ENCODE measurements at places on chromosomes 1 and 21.

DNA sequence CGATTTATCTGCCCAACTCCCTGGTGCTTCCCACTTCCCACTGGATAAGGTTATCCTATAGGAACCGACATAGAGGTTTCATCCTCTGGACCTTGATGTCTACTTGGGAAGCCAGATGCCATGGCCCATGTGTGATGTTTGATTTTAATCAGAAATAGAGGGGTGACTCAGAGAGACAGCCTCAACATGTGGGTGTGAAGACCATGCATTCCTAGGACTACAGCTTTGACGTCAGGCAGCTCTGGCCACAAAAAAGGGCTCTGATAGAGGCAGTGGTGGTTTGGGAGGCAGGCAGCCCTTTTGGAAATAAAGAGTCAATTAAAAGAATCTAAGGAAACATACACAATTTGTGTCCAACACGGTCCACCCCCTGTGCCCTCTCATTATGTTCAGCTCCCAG is 5.2 kb upstream of the SH2D2A start:
- no peak for DNase-seq

DNA sequence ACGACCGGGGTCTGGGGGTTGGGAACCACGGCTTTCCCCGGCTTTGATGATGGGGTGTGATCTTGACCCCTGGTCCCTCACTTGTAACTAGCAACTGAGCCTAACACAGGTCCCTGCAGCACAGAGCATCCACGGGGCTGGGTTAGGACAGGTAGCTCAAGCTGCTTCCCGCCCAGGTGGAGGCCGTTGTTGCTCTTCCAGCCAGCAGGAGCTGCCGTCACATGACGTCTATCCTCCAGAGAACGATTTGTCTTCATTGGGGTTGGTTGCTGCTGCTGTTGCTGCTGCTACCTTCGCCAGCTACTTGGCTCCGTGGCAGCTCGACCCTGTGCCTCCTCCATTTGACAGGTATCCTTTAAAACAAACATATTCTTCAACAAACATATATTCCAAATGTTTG is 74.3 kb upstream of the ADAR start:
- no peak for DNase-seq

- no peak for DNase-seq
Observed at GRCh38 chr1:67646145-67647035, 38.6 kb upstream of the GADD45A start.

DNA sequence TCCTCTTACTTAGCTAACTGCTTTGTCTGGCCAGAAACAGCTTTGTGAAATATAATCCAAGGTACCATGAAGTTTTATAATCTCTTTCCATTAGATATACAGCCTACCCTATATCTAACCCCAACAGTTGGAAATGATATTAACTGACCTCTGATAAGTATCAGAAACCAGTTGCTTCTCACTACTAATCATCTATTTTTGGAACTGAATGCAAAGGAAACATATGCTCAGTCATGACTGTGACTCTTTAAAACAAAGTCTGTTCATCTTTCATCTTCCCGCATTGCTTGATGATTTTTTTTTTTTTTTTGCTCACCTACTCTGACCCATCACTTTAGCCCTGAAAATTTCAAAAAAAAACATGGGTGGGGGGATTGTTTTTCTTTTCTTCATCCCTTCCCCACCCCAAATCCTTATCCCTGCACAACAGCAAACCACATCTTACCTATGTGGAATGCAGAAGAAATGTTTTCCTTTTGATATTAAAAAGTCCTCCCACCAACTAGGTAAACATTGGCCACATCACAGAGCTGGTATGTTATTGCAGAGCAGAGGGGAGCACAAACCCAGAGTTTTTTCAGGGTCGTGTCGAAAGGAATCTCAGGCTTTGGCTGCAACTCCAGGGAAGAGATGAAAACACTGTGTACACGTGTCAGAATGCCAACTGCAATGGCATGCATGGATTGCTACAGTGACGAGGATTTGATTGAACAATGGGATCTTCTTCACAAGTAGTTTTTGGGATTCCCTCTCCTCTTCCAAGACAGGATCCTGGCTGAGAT is 137.3 kb downstream of the SLC30A10 start:
- no peak for DNase-seq

- no peak for DNase-seq
Observed at GRCh38 chr21:16363518-16363917, 633.7 kb downstream of the USP25 start.

DNA sequence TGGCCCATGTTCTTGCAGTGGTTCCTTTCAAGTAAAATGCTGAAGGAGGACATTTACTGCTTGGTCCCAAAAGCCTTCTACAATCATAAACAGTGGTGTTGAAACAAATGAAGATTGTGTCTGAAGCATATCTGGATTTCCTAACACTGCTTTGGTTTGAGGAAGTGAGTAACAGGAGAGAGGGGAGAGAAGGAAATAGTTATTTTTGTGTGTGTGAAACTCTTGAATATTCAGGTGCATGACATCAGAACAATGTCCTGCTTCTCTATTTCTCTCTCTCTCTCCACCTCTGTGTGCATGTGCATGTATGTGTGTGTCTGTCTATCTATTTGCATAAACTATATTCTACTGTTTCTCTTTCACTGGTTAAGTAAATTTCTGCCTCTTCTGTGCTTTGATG is 61.4 kb upstream of the TNFSF18 start:
- no peak for DNase-seq

GRCh38 chr1:32870615-32871363 is at the start of gene FNDC5:
Gene FNDC5, minus strand, starts transcription at chr1:32870912.
- DNase-seq: no peak

GRCh38 chr21:38683222-38683621 is 122.5 kb upstream of the ETS2 start:
- no peak for DNase-seq

GRCh38 chr1:100308777-100309176 is 42.8 kb downstream of the RTCA start:
- DNase-seq: no peak

DNA sequence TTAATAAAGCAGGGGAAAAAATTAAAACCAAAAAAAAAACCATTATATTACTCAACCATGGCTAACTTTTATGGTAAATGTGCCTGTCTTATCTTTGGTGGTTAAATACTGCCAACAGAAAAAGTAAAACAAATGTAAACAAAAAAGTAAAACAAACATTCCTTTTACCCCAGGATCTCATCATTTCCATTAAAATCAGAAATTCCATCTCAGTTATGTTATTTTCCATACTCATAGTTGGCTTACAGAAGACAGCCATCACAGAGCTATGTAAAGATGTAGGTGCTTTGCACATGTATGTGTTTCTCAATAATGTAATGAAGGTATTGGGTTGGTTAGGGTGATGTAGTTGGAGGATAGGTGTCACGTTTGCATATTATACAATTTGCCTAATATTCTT is 185.0 kb downstream of the KCNK2 start:
- no peak for DNase-seq

- no peak for DNase-seq
Observed at GRCh38 chr1:89910780-89911179, 84.1 kb upstream of the ZNF326 start.

- no peak for DNase-seq
Observed at GRCh38 chr21:18603980-18604379, 200.4 kb upstream of the TMPRSS15 start.

DNA sequence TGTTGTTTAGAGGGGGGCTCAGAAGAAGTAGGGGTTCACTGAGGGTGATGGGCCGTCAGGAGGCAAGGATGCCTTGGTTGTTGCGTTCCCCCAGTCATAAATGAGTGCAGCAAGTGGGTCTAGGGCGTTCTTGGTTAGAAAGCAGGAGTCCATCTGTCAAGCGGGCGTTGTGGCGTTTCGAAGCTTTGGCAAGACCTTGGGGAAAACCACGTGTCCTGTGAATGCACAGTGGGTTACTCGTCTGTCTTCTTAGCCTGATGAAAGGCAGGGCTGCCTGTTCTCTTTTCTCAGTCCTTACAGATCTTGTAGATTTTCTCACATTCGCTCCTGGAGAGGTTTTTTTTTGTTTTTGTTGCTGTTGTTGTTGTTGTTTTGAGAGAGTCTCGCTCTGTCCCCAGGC is 6.3 kb upstream of the ZNF496 start:
- no peak for DNase-seq

DNA sequence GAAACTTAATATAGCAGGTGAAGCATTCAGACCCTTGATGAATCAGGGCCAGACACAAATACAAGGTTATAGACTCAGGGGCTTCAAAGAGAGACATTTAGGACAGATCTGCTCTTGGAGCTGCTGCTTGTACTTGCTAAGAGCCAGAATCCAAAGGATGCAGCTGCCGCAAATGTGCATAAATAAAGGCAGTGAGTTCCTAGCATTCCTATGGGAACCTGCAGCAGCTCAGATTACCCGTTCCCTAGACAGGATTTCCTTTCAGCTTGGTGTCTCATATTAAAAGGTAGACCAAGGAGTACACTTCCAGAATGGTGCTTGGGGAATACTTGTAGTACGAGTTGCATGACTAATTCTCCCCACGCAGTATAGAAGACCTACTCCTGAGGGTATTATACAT is 9.7 kb upstream of the LRRC53 start:
- no peak for DNase-seq

- no peak for DNase-seq
Observed at GRCh38 chr1:38135625-38136414, 89.2 kb upstream of the POU3F1 start.

GRCh38 chr1:111467865-111468716 is 5.7 kb upstream of the C1orf162 start:
- no peak for DNase-seq

DNA sequence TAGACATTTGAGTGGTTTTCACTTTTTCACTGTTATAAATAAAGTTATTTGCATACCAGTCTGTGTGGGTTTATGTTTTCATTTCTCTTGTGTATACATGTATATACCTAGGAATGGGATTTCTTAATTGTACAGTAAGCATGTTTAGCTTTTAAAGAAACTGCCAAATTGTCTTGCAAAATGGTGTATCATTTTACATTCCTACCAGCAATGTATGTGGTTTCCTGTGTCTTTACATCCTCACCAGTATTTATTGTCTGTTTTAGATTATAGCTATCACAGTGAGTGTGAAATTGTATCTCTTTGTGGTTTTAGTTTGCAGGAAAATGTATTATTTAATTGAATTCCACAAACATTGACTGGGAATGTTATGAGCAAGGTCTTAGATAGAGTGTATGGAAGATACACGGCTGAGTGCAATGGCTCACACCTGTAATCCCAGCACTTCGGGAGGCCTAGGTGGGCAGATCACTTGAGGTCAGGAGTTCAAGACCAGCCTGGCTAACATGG is 57.3 kb downstream of the MACF1 start:
- DNase-seq: no peak

DNA sequence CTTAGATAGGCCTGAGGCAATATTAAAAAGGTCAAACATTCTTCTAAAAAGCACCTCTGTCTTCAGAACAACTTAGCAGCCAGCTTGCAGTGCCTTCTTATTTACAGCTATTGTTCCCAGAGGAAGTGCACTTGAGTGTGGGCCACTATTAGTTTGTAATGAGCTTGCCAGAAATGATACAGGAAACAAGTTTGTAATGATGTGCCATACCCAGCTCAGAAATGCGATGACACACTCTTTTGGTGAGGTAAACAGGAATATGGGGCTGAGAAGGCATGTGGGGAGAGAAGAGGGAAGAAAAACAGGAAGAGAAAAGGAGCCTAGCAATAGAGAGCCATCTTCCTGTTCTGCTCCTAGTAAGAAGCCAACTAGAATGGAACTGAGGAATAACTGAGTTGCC is 295.4 kb downstream of the AGBL4 start:
- no peak for DNase-seq

DNA sequence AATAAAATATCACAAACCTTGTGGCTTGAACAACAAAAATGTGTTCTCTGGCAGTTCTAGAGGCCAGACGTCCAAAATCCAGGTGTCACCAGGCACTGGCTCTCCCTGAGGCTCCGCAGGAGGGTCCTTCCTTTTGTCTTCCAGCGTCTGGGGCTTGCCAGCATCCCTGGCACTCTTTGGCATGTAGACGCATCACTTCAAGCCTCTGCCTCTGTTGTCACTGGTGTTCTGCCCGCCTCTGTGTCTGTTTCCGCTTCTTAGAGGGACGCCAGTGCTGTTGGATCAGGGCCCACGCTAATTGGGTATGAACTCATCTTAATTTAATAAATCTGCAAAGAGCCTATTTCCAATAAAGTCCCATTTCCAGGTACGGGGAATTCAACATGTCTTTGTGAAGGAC is 273.7 kb upstream of the C1orf174 start:
- no peak for DNase-seq

DNA sequence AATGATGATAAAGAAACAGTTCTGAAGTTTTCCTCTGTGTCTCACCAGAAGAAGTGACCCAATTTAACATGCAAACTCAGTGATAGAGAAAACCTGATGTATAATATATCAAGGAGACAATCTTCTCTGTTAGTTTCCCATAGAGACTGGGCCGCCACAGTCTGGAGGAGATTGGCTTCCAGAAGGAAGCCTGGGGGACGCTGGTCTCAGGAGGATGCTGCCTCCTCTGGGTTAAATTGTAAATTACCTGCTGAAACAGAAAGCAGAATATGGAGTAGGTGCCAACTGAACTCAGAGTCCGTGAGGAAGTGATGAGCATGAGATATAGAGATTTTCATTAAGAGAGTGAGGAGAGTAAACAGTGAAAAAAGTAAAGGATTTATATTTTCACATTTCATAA is 15.8 kb downstream of the OR14I1 start:
- no peak for DNase-seq

DNA sequence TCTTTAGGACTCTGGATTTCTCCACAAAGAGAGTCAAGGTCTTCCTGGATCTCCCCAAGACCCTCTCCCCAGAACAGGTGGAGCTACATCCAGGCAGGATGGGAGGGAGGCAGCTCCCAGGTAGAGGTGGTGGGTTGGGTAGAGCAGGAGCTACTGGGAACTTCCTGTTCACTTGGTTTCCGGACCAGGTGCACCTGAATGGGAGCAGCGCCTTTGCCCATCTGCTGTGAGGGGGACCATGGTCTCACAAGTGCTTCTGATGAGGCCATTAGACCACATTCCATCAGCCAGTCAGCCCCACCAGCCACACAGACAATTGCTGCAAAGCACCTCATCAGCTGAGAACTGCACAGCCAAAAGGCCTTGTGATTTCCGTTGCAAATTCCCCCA is 188.8 kb downstream of the MATN1 start:
- DNase-seq: no peak

- DNase-seq: no peak
Observed at GRCh38 chr1:64215576-64215975, 12.2 kb downstream of the UBE2U start.

DNA sequence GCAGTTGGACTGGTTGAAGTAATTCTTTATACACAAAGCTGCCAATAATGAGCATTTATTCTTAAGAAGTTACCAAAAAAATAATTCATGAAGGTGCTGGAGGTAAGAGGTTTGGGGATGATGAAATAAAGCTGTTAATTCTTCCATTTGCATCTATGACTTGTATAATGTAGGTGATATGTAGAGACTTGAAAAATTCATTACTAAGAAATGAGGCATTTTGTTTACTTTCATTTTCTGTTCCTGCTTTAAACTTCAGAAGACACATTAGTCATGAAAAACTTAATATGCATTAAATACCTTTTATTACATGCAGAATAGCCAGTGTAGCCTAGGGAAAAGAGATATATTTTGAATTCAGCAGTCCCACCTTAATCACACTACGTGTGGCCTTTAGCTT is 214.2 kb downstream of the SLC44A5 start:
- no peak for DNase-seq

GRCh38 chr1:91124989-91125417 is 103.2 kb upstream of the ZNF644 start:
- DNase-seq: no peak

GRCh38 chr1:227219715-227220292 is 98.5 kb downstream of the CDC42BPA start:
- no peak for DNase-seq

GRCh38 chr21:39644062-39644560 is 31.4 kb downstream of the B3GALT5 start:
- no peak for DNase-seq
